ENCODE measurements at places on chromosomes 13 and 19. TPM values are rescaled to one million over a fixed set of nuclear protein-coding genes. Genes with fewer than 3 reads are reported as not detected.

KLF5 gene
- total RNA-seq, result 6.0 TPM

CPT1C gene
- 21.1 TPM for total RNA-seq

DIAPH3 gene
- 17.2 TPM for total RNA-seq

CLDN10 gene
- 0.39 TPM for total RNA-seq

SLC1A5 gene
- 89.0 TPM for total RNA-seq

BRME1 gene
- 3.2 TPM for total RNA-seq

PLIN5 gene
- not detected for total RNA-seq

TEX29 gene
- total RNA-seq, result not detected

ACP7 gene
- total RNA-seq, result 1.7 TPM

TMPRSS9 gene
- not detected for total RNA-seq

ATF5 gene
- total RNA-seq, result 20.5 TPM

ZNF837 gene
- total RNA-seq, result 0.34 TPM

GAPDHS gene
- not detected for total RNA-seq
